ENCODE measurements at places on chromosomes 3 and 15.

GRCh38 chr3:127959873-127960272, 44.8 kb downstream of the KBTBD12 start:
- DNase-seq: peak; percentile 62

GRCh38 chr3:31981206-31982181, at the start of the genes OSBPL10 and ZNF860:
OSBPL10 (minus strand) TSS chr3:31981262; CDS start chr3:31981179, 83 bp downstream.
ZNF860 (plus strand) TSS chr3:31981750; CDS start chr3:31989080, 7,330 bp downstream.
- DNase-seq: no peak

DNA sequence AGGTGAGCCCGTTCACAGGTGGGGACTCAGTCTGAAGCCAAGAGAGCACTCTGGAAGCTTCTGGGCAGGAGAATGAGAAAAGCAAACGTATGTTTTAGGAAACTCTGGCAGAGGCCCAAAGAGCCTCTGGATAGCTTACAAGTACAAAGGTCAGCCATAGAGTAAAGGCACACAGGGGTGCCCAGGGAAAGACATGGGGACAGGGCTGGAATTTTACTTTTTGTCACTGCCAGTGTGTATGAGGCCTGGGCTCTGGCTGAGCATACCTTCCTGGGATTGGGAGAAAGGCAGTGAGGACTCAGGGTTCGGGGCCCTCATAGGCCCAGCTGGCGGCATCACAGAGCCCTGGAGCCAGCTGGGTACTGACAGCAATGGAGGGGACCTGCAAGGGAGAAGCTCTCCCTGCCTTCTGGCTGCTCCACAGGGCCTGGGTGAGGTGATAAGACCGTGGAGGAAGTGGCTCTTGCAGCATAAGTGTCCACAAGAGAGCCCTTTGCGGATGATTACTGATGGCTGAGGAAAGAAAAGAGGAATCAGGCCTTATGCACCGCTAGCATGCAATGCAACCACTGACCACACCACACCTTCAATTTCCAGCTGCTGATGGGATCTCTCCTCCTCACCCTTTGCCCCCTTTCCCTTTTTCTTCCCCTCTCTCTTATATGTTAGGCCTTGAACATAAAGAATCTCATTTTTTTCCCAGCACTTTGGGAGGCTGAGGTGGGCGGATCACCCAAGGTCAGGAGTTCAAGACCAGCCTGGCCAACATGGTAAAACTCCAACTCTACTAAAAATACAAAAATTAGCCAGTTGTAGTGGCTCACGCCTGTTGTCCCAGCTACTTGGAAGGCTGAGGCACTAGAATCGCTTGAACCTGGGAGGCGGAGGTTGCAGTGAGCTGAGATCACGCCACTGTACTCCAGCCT, 25.1 kb upstream of the BCL2L10 start:
- DNase-seq: no peak

DNA sequence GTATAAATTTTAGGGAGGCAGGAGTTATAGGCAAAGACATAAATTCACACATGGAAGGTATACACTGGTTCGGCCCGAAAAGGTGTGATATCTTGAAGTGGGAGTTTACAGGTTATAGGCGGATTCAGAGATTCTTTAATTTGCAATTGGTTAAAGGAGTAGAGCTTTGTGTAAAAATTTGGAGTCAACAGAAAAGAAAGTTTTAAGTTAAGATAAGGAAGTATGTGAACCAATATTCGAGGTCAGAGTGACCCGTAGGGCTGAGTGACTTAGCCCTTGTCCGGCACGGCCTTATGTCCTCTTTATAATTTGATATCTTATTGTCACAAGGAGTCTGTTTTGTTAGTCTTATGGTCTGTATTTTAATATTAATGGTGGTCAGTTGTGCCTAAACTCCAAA, 10.6 kb upstream of the THSD4 start:
- no peak for DNase-seq

- DNase-seq: no peak
Measured at GRCh38 chr3:32882603-32883025, 64.8 kb downstream of the TRIM71 start.

GRCh38 chr3:62655691-62656063, 219.5 kb downstream of the CADPS start:
- no peak for DNase-seq
